ENCODE measurements at places on chromosomes 11 and 22.
A peak's percentile ranks its signal among the peaks of the same experiment; 100 is the strongest.

DNA sequence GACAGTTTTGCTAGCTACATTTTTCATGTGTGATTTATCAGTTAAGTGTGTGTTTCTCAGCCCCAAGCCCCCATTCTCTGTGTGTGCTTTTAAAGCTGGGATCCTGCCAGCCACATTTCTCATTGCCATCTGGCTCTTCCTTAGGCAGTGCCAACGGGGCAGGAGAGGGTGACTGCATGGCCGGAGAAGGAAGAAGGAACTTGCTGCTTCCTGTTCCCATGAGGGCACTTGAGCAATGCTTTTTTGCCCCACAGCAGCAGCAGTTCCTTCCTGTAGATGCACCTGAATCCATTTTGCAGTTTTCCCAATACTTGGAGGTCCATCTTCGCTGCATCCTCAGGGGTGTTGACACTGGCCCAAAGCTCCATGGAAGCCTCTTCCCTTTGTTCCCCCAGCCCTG lies 37.5 kb downstream of the TNRC6B start:
- no peak for DNase-seq

GRCh38 chr11:61293867-61294716 lies 1.0 kb downstream of the VWCE start:
- DNase-seq: peak; percentile 75

DNA sequence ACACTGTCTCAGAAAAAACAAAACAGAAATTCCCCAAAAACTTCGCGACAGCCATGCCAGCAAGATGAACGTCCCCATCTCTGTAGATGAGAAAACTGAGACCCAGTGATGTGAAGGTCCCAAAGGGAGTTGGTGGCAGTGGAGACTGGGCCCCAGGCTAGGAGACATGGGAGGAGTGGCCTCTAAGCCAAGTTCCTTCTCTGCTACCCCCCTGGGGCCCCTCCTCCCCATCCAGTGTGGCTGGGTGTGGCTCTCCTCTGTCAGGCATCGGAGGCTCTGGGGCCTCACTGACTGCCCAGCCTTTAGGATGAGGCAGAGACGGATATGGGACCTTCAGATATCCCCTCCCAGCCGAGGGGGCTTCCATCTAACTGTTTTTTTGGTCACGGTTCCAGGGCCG lies 9.8 kb downstream of the RELT start:
- DNase-seq: no peak

- no peak for DNase-seq
Observed at GRCh38 chr11:106468086-106468485, 390.6 kb downstream of the AASDHPPT start.

GRCh38 chr11:72088076-72088808 lies 7.6 kb downstream of the LRRC51 start:
- no peak for DNase-seq

- DNase-seq: no peak
Observed at GRCh38 chr11:20162824-20163782, 2.8 kb upstream of the DBX1 start.

GRCh38 chr11:11217929-11218628 lies 135.0 kb downstream of the CSNK2A3 start:
- DNase-seq: no peak

DNA sequence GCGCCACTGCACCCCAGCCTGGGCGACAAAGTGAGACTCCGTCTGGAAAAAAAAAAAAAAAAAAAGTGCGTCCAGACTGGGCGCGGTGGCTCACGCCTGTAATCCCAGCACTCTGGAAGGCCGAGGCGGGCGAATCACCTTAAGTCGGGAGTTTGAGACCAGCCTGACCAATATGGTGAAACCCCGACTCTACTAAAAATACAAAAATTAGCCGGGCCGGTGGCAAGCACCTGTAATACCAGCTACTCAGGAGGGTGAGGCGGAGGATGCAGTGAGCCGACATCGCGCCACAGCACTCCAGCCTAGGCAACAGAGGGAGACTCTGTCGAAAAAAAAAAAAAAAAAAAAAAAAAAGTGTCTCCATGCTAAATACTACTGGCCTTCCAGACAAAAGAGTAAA lies 1.3 kb downstream of the USP28 start:
- no peak for DNase-seq

DNA sequence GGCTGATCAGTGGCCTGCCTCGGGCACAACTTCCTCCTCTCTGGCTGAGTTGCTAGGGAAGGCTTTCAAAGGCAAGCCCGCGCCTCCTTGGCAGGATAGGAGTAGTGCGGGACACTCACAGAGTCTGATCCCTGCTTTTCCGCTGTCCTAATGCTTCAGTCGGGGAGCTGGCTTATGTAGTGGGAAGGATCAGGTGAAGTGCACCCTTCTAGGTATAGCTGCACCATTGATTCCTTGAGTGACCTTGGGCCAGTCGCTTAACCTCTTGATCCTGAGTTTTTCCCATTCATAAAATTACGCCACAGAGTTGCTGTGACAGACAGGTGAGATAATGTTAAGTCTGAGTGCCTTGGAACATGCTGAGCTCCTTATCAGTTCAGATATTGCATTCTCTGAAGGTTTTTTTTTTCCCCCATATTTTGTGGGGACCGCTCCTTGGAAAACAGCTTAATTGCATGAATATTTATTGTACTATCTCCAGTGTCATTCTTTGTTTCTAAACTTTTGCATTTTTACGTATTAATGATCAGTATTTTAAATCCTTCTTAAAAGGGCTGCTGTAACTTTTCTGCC lies 961 bp downstream of the IPO7 start:
- no peak for DNase-seq

Data from sciatic nerve (tissue), 2 donors.